ENCODE measurements at places on chromosomes 16 and 17. TPM values are rescaled to one million over a fixed set of nuclear protein-coding genes. Genes with fewer than 3 reads are reported as not detected.

Gene CDC6
- 8.6 TPM for polyA plus RNA-seq

Gene TNFRSF13B
- 15.2 TPM for polyA plus RNA-seq

Gene TEX19
- polyA plus RNA-seq, result not detected

Gene KRTAP2-2
- not detected for polyA plus RNA-seq

Gene CCL4L2
- 6.0 TPM for polyA plus RNA-seq

Gene PPP1R1B
- polyA plus RNA-seq, result 255 TPM

Gene TMEM100
- 7.1 TPM for polyA plus RNA-seq

Gene MYL4
- 2.8 TPM for polyA plus RNA-seq

Gene PRCD
- 4.8 TPM for polyA plus RNA-seq

GRCh38 chr17:76266244-76266938, 1.2 kb downstream of the UBALD2 start:
- no peak for DNase-seq

DNA sequence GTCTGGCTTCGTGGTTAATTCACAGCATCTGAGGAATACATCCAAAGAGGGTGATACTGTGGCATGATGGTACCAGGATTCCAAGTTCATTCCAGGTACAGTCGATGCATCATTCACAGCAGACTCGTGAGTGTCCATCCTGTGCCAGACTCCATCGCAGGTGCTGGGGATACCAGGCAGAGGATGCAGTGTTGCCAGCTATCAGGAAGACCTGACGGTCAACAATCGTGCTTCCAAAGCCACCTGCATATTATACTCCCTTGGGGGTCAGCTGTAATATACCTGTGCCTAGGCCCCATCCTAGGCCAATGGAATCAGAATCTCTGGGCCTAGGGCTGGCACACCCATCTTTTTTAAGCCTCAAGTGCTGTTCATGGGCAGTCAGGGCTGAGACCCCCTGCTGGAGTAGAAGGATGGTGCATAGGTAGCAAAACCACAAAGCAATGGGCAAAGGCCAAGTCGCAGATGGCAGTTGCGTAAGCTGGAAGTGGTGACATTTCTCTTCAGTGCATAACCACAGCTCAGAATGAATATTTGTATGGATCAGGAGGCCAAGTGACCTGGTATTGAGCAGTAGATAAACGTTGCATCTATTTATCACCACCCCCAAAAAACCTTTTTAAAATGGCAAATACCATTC, 42.9 kb upstream of the C16orf78 start:
- no peak for DNase-seq

- DNase-seq, result no peak
These were observed 654 bp downstream of the DLX3 start for GRCh38 chr17:49994085-49995054.

GRCh38 chr17:373613-374230, 21.1 kb upstream of the RPH3AL start:
- DNase-seq, result no peak

DNA sequence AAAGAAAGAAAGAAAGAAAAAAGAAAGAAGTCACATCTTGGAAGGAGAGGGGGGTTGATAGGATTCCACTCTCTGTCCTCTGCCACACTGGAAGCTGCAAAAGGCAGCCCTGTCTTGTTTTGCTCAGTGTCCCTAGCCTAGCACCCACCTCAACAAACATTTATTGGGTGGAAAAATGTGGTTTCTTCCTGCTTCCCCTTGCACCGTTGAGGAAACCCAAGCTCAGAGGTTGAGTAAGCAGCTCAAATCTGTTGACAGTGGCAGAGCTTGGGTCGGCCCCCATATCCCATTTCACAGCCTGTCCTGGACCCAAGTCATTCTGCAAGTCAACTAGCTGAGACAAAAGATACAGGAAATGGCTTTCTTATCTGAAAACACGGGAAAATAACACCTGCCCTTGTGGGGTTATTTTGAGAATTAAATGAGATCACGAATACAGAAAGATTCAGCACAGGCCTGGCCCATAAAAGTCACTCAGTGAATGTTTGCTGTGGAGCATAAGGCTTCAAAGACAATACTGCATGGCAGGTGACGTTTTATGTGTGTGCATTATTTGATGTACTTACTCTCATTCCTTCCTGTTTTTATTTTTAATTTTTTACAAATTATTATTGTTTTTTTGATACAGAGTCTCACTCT, 63.6 kb downstream of the SCNN1B start:
- no peak for DNase-seq

DNA sequence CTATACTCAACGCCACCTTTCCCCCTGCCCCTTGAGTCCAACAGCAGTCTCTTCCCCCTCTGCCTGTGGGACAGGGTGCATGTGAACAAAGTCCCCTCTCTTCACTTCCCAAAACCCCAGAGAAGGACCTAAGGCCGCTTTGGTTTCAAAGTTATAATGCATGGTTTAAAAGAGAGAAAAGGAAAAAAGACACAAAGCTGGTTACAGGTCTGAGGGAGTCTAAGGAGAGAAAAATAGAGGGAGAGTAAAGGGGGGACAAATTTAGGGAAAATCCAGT, 1.1 kb upstream of the GABARAP start:
- no peak for DNase-seq

DNA sequence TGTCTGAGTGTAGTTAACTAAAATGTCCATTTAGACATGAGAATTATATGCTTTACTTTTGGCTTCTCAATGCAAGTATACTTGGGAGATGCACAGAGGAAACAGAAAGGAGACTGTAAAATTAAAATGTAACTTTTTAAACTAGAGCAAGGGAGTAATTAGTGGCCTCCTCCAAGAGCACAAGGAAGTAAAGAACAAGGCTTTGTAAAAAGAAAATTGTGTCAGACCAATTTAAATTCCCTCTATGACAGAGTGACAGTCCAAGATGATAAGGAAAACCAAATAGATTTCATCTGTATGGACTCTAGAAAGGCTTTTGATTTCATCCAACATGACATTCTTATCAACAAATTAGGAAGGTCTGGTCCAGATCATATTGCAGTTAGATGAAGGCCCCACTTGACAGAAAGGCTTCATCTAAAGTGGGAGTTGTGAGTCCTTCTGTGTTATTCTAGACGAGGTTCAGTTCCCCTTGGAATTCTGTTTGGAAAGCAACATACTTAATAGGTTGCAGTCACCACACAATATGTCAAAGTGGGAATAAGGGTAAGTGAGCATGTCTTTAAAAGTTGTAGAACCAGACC, 6.5 kb upstream of the CAPNS2 start:
- DNase-seq, result no peak

GRCh38 chr17:36443777-36444176, 42.7 kb upstream of the ZNHIT3 start:
- DNase-seq, result no peak

DNA sequence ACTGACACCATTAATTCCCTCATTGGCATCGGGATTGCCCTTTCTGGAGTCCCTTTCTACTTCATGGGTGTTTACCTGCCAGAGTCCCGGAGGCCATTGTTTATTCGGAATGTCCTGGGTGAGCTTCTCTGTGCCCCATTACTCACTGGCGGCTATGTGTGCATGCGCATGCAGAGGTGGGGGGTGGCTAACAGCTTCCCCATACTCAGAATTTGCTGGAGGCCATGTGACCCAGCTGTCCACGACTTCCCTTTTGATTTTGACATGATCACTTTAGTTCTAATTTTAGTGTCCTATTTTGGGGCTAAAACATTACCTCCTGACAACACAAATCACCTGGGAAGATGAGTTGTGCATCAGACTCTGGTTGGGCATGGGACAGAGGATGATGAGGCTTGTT, 14.1 kb downstream of the SLC7A6OS start:
- no peak for DNase-seq

DNA sequence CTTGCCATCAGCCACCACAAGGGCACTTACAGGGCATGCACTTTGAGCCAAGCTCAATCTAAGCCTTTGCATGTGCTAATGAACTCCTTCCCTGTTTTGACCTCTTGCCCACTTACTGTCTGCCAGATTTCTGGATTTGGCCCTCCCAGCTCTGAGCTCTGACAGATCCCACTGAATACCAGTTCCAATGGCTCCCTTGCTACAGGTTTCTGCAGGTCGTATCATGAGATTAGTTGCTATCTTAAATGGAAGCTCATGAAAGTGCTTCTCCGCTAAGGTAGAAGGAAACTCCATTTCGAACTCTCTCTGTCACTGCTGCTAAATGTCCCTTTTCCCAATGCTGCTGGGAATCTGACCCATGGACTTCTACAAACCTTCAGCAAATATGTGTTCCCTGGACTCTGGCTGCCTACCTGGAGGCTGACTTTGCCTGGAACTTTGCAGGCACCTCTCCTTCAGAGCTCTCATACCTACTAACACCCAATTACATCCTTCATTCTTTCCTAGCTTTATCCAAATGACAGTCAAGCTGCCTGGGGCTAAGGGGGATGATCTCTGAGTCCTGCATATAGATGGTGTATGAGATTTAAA, 23.5 kb upstream of the TOB1 start:
- no peak for DNase-seq

- DNase-seq, result no peak
These were observed 78.8 kb upstream of the GRIN2A start for GRCh38 chr16:10261077-10261476.

DNA sequence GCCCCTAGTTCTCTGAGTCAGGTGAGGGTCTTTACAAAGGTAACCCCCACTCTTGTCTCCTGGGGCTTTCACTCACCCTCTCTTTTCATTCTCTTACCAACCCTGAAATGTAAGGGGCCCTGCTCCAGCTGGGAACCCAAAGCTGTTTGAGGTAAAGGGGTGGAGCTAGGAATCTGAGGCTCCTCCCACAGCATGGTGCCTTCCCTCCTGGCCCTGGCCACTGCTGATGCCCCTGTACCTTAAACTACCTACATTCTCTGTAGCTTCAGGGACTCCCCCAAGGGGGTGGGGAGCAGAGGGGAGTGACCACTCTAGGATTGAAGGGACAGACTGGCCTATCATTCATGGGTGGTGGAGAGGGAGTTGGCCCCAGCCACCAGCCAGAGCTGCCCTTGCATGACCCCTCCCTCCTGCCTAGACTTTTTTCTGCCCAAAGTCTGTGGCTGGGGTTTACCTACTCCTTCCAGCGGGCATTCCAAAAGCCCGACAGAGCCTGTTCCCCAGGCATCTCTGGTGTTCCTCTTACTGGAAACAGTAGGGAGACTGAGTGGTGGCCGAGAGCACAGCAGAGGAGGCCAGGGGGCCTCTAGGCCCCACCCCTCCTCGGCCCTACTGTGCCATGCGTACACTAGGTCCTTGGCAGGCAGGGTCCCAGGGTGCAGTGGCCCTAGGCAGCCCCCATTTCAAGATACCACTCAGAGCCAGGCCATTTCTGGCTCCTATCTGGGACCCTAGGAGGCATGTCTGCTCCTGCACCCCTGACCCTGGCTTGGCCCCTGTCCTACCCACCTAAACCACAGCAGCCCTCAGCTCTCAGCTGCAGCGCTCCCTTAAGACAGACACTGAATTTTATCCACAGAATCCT, 9.5 kb downstream of the DOK4 start:
- DNase-seq, result no peak

- no peak for DNase-seq
These were observed 593 bp downstream of the CDIPT start for GRCh38 chr16:29862383-29862883.

DNA sequence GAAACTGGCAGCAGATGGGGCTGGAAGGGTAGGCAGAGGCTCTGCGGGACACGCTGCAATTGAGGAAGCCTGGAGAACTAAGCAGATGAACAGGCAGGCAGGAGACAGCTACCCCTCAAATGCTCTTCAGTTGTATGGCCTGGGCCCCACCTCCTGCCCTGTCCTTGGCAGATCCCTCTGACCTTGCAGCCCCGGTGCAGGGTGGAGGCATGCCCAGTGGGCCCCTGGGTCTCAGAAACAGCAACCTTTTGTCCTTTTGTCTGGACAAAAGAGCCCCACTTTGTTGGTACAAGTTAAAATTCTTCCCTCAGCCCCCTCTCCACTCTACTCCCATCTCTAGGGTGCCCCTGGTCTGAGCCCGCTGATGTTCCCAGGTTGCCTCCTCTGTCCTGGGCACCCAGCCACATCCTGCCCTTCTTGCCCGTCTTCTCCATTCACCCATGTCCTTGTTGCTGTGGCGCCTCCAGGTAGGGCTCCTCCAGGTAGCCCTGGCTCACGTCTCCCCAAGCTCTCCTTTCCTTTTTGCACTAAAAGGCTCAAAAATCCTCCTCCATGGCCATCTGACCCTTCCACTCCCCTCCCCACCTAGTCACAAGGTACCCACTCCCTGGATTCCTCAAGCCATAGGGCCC, 136.8 kb downstream of the CLEC16A start:
- DNase-seq, result peak; percentile 62

DNA sequence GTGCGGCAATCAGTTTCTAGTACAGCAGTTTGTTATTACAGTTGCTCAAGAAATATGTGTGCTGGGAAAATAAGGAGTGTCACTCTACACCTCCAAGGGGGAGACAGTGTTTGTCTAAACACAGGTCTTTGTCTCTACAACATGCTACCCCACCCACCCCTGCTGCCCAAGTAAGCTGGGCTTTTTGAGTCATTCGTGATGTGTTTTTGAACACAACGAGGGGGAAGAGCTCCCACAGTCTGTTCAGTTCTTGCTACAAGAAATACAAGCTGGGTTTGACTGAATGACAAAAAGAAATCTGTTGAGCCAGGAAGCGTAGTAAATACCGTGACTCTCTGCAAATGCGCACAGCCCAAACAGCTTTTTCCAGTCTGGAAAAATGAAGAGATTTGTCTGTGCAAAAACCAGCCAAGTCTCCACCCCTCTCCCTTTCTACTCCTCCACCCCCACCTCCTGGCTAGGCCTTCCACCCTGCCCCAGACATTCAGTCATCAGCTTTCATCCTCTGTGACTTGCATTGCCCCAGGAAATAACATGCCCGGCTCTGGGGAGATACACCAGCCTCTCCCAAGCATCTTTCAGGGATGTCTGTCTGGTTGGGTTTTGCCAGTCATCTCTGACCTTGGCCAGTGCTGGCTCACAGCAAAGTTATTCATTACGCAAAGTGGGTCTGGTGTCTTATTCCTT, 25.7 kb downstream of the CHD9 start:
- DNase-seq, result peak; percentile 88

- no peak for DNase-seq
These were observed 218.5 kb upstream of the CIBAR2 start for GRCh38 chr16:85330694-85331188.

DNA sequence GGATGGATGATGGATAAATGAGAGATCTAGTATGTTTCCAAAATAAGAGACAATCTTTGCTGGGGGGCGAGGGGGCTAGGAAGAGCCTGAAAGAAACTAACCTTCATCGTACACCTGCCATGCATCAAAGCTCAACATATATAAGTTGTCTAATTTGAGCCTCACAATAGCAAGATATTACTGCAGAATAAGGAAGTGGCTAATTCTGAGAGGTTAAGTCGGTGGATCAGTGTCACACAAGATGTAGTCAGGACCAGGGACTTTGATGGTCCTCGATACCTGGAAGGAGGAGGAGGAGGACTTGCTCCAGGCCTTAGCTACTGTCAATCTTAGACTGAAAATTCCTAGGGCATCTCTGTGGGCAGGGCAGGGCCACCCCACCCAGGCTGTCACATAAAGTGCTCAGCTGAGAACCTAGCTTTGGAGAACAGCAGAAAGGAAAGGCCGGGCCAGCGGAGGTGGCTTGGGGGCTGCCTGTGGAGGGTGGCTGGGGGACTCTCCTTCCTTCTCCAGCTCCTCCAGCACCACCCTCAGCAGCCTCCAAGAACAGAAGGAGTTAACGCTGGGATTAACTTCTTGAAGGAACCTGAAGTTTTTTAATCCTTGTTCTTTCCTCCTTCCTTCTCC, 460 bp upstream of the SLC13A2 start:
- DNase-seq, result peak; percentile 45

- DNase-seq, result no peak
These were observed 816.2 kb downstream of the CDH11 start for GRCh38 chr16:64305663-64306062.

- no peak for DNase-seq
These were observed 129.3 kb upstream of the KCNJ16 start for GRCh38 chr17:69945698-69946185.
